ENCODE measurements at places on chromosomes 5 and 9.

DNA sequence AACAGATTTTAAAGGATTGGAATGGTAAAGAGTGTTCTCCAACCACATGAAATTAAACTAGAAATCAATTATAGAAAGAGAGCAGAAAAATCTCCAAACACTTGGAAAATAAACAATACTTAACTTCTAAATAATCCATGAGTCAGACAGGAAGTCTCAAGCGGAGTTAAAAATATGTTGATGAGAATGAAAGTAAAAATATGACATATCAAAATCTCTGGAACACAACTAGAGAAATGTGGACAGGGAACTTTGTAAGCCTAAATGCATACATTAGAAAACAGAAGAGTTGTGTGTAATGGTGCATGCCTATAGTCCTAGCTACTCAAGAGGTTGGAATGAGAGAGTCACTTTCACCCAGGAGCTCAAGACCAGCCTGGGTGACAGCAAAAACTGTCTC lies 47.9 kb upstream of the ZNF618 start:
- no peak for DNase-seq

DNA sequence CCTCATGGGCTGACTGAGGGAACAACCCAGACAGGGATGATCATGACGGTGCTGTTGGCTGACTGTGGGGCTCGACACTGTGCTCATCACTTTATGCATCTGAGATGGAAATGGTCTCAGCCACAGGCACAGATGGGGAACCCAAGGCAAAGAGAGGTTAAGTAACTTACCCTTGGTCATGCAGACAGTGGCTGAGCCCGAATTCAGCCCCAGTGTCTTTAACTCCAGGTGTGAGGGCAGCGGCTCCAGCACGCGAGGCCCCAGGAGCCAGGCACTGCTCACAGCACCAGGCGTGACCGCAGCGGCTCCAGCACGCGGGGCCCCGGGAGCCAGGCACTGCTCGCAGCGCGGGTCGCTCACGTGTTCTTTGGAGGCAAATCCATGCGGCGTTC lies 45.3 kb upstream of the FCN1 start:
- no peak for DNase-seq

DNA sequence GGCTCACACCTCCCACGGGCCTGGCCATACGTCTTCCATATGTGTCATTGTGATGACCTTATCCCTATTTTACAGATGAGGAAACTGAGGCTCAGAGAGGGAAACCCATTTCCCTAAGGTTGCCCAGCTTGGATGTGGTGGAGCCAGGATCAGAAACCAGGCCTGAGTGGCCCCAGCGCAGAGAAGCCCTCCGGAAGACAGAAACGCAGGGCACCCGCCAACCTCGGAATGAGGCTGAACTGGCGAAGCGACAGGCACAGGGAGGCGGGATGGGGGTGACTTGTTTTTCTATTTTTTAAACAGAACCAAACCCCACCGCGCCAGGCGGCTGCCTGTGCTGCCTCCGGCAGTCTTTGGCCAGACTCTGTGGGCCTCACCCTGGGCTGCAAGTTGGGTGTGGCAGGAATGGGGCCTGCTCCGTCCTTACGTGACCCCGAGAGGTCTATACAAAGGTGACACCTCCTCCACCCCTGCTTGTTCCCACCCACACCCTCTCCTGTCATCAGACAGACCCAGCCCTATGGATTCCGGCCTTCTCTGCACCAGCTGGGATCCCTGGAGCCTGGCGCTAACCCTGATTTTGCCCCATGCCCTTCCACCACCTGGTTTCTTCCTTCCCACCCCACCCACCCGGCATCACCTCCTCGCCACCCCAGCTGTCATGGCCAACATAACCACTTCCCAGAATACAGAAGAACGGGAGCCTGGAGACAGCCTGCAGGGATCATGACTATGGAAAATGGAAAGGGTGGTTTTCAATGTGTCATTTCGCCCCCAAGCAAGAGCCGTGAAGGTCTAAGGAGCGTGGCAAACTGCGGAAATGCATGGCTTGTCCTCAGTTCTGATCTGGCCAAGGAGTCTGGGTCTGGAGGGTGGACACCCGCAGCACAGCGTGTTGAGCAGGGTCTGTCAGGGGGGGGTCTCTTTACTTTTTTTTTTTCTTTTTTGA lies 23.6 kb downstream of the PLPP7 start:
- no peak for DNase-seq

DNA sequence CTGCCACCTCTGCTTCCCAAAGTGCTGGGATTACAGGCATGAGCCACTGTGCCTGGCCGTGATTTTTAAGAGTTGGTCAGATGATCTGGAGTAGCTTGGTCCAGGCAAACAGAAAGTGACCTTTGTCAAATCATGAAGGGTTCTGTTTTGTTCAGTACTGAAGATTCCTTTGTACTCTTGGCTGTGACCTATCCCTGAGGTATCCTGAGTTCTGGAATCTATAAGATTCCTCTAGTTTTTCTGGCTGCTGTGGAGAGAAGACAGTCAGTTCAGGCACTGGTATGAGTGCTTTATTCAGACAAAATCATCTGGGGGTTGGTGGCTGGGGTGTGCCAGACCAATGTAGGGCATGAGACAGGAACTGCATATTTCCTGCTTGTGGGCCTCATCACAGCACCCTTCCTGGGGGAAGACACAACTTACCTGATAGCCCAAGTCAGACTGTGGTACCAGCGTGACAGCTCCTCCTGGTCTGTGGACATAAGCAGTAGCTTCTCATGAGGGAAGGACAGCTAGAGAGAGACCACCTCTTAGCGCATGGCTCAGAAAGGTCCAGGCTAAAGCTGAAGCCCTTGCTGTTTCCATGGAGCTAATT lies 3.1 kb downstream of the ARHGEF39 start:
- no peak for DNase-seq

DNA sequence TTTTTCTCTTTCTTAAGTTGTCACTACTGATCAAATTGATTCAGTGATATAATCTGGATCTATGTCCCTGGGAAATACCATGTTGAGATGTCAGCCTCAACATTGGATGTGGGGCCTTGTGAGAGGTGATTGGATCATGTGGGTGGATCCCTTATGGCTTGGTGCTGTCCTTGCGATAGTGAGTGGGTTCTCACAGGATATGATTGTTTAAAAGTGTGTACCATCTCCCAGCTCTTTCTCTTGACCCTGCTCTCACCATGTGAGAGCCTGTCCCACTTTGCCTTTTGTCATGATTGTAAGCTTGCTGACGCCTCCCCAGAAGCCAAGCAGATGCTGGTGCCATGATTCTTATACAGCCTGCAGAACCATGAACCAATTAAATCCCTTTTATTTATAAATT lies 68.6 kb downstream of the ST8SIA4 start:
- DNase-seq: no peak

GRCh38 chr9:87518702-87519335 lies 21.2 kb downstream of the DAPK1 start:
- no peak for DNase-seq

- DNase-seq: no peak
These were observed 24.9 kb downstream of the AHRR start for GRCh38 chr5:346229-346935.

- no peak for DNase-seq
These were observed 1151.6 kb upstream of the CDH9 start for GRCh38 chr5:28190011-28190410.

- no peak for DNase-seq
These were observed 3.7 kb downstream of the C9 start for GRCh38 chr5:39360471-39361111.

- DNase-seq: no peak
These were observed 586 bp upstream of the MTAP start for GRCh38 chr9:21801683-21802417.

GRCh38 chr9:85521371-85522197 lies 220.2 kb downstream of the AGTPBP1 start:
- DNase-seq: no peak

DNA sequence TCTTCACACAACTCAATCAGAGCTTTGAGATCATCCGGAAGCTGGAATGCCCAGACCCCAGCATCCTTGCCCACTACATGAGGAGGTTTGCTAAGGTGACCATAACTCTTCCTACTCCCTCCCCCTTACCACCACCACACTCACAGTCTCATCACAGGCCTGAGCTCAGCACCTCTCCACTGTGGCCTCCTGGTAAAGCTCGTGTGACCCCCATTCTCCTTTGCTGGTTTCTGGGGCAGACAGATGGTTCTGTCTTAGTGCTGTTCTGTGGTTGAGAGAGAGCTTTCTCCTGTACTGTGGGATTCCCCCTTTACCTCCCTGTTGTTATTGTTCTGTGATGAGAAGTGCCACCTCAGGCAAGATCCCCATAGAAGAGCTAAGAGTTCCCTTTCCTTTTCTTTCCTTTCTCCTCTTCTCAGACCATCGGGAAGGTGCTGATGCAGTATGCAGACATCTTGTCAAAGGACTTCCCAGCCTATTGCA lies 92.7 kb upstream of the RUSC2 start:
- no peak for DNase-seq

- DNase-seq: no peak
These were observed 84.7 kb upstream of the HTR4 start for GRCh38 chr5:148739023-148739422.

DNA sequence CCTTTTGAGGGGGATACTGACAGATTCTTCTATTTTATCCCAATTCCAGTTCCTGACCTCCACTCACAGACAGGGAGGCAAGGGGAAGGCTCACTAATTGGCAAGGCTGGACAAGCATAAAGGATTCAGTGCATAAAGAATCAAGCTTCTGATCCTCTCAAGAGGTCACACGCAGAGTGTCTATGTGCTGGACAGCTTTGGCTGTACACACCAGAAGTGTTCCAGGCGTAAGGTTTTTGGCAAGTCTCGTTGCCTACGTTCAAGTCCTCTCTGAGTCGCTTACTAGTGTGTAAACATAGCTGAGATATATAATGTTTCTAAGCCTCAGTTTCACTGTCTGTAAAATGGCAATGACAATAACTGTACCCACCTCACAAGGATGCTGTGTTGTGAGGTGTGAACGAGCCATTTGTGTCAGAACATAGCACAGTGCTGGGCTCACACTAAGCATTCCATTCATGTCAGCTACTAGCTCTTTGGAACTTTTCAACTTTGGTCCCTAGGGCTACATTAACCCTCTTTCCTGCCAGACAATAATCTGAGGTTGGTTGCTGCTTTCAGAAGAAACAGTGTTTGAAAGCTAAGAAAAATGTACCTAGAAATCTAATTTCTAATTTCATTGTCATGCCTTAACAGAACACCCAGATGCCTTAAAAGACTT lies 52.1 kb downstream of the PALM2AKAP2 start:
- DNase-seq: no peak

DNA sequence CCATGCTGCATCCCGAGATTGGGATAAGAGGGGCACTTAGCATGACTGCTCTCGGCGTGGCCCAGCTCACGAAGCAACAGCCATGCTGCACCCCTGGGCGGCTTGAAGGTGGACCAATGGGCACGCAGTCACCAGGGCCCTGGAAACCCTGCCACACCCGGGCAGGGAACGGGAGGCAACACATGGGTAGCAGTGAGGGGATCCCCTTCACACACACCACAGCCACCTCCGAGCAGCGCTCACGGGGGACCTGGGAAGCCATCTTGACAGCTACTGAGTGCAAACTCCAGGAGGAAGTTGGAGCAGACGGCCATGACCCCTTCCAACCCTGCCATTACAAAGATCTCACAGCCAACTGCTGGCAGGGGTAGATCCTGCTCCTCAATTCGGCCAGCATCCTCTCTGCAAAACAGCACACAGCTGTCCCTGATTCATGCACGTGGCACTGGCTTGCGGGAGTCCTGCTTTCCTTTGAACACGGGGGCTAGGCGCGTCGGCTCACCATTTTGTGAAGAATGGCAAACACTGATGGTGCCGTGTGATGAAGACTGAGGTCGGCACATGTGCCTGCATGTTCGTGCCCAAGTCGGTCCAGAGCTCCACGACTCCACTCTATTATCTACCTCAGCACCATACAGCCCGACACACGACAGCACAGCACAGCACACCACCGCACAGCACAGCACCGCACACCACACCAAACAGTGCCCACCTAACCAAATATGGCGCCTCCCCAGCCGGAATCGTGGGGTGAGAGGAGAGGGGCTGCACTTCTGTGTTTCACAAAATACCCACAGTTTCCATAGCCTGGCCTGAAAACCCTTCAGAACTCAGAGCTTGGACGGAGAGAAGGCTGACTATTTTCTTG lies 5.0 kb downstream of the UBAC1 start:
- no peak for DNase-seq

DNA sequence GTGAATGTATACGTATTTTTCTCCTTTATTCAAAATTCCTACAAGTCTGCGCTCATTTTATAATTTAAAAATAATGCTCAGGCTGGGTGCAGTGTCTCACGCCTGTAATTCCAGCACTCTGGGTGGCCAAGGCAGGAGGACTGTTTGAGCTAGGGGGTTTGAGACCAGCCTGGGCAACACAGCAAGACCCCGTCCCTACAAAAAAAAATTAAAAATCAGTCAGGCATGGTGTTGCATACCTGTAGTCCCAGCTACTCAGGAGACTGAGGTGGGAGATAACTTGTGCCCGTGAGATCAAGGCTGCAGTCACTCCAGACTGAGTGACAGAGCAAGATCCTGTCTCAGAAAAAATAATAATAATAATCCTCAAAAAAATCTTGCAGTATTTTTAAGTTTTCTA lies 7.8 kb downstream of the UIMC1 start:
- DNase-seq: no peak

DNA sequence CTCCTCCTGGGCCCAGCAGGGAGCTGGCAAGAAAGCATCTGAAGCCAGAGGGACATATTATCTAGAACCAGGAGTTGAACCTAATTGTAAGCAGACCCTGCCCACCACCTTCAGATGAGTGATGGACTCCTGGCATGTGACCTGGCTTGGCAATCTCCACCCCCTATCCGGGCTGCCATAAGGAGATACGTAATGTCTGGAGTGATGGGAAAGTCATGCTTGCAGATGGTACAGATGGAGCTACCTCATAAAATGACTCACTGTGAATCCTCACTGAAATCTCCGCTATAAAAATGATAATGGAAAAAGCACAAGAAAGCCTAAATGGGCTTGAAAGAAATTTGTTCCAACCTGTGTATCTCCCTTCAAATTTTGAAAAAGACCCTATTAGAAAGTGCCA lies 157.5 kb downstream of the DMRT2 start:
- DNase-seq: peak; percentile 84

- DNase-seq: no peak
These were observed 123.3 kb upstream of the SLC12A2 start for GRCh38 chr5:127960270-127960691.

All from AG09309 (cell line).